ENCODE measurements at places on chromosomes 3 and 15. TPM values are rescaled to one million over a fixed set of nuclear protein-coding genes. Genes with fewer than 3 reads are reported as not detected.

The MUSTN1 gene
- total RNA-seq = 10.5 TPM

The FBXL2 gene
- 16.6 TPM for total RNA-seq

The LYZL4 gene
- total RNA-seq = not detected

The GP9 gene
- total RNA-seq = not detected

The LRRIQ4 gene
- 0.74 TPM for total RNA-seq

Measured in prostate gland (tissue), 2 donors.